Stimulated activated CD4-positive, alpha-beta T cell treated with anti-CD3 and anti-CD28 coated beads, Interleukin-2, amount 100 ng/mL, for 24 hours (primary cell): ENCODE measurements at places on chromosomes 7 and 10.

DNA sequence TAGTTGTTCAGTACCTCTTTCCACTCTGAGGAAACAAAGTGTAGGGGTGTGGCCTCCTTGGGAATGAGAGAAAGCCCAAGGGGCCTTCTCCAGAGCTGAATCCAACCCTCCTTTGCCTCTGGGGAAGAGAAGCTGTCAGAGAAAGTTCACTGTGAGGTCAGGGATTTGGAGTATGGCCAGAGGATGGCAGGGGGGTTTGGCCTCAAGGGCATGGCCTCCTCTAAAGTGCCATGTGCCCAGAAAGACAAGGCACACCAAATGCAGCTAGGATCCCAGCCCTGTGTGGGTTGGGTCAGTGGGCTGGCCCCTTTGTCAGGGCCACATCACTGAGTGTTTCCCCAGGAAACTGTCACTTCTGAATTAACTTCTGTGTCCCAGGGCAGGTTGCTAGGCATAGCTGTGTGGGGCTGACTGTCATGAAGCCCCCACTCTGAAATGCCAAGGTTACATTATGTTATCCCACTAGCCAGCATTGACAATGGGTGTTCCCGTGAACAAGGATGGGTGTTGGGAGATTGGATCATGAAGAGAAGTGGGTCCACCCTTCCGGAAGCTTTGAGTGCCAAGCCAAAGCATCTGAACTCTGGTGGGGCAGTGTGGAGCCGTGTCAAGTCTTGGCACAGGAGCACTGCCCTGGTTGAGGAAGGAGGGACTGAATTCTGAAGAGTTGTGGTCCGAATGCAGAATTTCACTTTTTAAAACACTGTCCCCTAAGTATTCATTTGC is 123.3 kb downstream of the ZMIZ1 start:
- DNase-seq, result no peak

GRCh38 chr7:31875424-31875823 is 188.4 kb downstream of the PPP1R17 start:
- DNase-seq, result no peak

DNA sequence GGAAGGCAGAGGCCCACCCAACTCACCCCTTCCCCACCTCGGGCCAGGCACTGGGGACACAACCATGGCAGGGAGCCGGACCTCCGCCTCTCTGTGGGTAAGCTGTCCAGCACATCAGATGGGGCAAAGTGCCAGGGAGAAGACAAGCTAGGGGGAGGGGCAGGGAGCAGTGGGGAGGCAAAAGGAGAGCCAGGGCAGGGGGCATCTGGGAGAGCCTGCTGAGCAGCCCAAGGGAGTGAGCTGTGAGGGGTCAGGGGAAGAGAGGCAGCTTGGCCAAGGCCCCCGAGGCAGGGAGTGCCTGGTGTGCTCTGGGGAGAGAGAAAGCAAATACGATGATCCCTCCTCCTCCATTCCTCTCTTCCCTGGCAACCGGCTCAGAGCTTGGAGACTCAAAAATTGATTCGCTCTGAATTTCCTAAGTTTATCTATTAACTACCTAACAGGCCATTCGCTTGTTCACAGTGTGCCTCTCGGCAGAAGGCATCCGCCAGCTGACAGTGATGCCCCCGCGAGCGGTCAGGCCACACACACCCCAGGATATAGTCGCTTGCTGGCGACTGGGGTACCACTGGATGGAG is 4.5 kb downstream of the CAMK2B start:
- no peak for DNase-seq

DNA sequence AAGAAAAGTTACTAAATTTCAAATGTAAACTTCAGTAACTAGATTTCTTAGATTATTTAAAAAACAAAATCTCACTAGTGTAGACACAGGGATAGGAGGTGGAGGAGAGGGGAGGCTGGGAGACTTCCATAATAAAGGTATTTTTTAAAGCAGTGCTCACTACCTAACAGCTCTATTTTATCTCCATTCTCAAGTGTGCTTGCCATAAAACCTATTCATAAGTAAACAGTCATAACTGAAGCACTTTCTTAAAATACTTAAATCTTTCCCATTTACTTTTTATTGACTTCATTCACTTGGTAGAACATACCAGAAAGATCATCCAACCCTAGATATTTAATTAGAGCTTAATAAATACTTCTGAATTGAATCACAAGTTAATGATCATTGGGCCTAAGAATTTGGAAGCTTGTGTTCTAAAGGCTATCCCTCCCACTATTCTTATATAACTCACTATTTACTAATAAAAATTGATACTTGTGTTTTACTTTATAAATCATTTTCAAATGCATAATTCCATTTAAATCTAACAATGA is 107.4 kb downstream of the SNX13 start:
- DNase-seq, result no peak

DNA sequence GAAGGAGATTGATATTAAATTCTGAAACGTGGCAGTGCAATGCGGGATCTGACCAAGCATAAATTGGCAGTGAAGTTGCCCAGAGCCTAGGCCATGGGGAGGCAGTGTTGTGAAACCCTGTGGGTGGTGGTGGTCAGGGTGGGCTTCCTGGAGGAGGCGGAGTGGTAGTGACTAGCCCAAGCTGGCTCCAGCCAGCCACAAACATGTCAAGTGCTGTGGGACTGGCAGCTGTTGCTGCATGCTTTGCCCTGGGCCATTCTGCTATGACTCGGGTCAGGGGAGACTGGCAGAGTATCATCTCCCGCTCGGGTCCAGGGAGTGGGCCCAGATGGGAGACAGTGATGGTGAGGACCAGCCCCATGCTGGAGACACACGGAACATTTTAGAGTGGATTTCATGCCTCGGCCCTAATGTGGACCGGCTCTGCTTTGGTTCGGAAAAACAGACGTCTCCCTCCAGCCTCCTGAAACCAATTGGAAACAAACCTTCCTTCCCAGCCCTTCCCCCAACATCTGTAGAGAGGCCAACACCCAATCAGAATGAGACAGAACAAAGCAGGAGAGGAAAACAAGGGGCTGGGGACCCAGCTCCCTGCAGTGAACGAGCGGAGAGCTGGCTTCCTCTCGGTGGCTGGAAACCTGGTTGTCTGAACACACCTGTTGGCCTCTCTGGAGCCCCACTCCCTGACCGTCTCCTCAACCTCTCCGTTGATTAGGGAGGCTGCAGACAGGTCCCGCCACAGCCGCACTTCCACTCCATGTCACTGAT is 58.2 kb downstream of the TMEM270 start:
- DNase-seq, result no peak

- DNase-seq, result no peak
Measured at GRCh38 chr10:124338276-124338925, 80.3 kb downstream of the OAT start.

GRCh38 chr10:73838827-73839226 is 27.4 kb upstream of the NDST2 start:
- no peak for DNase-seq

DNA sequence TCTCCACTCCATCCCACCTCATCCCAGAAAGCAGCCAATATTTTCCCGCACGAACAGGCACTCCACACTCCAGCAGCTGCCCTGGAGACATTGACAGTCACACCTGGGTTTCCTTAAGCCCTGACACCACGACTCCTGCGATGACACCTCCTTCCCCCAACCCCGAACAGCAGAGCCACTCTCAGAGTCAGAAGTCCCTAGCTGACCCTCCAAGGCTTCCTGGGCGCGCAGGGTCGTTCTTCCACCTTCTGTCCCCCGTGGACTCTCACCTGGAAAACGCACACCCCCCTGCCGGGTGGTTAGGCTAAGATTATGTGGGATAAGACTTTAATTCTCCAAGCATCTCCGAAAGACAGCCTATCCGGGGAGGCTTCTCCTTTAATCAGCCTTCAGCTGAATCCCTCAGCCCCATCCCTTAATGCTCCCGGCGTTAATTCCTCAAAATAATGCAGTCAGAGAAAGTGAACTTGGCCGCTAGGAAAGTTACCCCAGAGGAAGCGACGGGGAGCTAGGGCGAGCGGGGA is 1.1 kb downstream of the DENND11 start:
- no peak for DNase-seq

GRCh38 chr7:106573125-106573663 is 87.8 kb downstream of the CCDC71L start:
- DNase-seq, result no peak

DNA sequence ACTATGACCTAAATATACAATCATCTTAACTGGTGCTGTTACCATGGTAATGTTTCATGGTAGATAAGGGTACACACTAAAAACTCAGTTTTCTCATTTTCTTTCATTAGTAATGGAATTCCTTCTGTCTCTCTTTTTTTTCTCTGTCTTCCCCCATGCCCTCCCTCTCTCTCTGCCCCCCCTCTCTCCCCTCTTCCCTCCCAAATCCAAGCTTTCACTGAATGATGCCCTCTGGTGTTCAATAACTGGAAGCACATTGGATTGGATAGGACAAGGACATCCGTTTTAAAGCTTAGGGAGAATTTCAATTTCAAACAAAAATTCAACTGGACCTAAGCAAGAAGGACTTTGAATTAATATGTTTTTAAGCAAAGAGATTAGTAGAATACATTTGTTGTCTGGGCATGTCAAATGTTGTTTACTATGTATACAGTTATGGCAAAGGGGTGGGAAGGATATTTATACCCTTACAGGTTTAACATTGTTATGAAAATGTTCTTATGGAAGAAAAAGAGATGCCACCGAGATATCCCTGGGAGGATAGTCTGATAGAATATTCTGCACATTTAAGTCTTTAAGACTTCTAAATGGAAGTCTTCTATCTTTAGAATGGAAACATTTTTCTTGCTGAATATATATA is 6.1 kb downstream of the CHRM2 start:
- DNase-seq, result no peak

- no peak for DNase-seq
Measured at GRCh38 chr10:117004227-117005025, 561 bp downstream of the SHTN1 start.

DNA sequence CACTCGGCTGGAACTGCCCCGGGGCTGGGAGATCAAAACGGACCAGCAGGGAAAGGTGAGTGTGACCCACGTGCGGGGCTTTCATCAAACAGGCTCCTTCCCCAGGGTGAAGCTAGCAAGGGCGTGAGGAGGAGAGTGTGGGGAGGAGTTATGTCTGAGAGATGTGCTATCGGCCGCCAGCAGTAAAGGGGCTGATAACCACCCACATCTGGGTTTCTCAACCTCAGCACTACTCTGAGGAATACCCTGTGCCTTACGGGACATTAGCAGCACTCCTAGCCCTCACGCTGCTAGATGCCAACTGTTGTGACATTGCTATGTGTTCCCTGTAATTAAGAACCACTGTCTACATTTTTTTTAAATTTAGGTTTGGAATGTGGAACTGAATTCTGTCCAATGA is 113.9 kb upstream of the STK17A start:
- DNase-seq, result no peak

DNA sequence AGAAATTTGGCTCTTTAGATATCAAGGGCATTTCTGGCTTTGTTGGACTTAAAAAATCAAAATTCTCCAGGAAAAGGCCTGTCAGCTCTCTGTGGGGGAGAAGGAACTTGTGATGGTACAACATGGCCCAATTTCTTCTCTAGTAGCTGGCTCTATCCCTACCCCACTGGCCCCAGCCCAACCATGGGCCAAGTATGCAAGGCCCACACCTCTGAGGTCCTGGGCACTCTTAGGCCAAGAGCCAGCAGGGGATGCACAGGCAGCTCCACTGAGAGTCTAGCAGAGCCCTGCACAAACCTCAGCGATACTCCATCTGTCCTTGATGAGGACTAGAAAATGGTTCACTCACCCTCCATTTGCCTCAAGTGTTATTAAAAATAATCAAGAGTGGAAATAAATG is 261.2 kb downstream of the C7orf25 start:
- DNase-seq, result no peak

GRCh38 chr7:109893231-109893630 is 1197.7 kb upstream of the LRRN3 start:
- DNase-seq, result no peak

DNA sequence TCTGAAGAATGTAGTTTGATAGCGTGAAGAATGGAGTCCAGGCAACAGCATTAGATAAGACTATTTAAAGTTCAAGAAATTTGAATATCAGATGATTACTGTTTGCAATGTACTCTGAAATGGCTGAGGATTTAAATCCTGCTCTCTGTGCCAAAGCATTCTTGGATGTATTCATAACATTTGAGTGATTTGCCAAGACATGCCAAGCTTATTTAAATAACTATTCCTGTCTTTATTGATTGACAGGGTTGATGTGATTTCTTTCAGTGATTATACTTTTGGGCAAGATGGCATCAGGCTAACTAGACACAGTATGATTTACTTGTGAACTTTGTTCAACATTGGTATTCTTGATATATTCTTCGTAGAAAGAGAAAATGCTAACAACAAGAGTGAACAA is 168.7 kb downstream of the GNAI1 start:
- no peak for DNase-seq

DNA sequence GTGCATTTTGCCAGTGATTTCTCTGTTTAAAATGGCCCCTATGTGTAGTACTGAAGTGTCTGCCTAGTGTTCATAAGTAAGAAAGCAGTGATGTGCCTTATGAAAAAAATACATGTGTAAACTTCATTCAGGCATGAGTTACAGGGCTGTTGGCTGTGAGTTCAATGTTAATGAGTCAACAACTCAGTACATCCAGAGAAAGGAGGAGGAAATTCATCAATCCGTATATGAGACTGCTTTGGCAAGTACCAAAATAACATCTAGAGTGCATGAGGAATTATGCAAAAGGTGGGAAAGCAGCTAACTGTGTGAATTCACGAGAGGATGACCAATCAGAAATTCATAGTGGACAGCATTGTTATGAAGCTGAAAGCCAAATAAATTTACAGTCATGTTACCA is 255.6 kb downstream of the ZEB1 start:
- DNase-seq, result no peak

- no peak for DNase-seq
Measured at GRCh38 chr10:116014326-116014725, 258.7 kb downstream of the GFRA1 start.

- no peak for DNase-seq
Measured at GRCh38 chr10:3201796-3202195, 29.2 kb upstream of the PITRM1 start.

DNA sequence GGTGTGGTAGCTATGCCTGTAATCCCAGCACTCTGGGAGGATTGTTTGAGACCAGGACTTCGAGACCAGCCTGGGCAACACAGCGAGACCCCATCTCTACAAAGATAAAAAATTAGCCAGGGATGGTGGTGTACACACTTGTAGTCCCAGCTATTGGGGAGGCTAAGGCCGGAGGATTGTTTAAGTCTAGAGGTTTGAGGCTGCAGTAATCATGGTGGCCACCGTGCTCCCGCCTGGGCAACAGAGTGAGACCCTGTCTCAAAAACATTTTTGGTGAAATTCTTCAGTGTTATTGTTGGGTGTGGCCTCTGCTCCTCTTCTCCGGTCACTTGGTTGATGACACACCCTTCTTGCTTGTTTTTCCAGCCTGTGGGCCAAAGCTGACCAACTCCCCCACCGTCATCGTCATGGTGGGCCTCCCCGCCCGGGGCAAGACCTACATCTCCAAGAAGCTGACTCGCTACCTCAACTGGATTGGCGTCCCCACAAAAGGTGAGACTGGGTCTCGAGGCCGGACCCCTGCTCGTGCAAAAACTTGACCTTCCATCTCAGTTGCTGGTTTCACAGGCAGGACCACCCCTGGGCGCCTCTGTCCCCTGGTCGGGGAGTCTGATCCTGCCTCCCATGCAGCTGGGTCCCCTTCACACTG is 10.6 kb downstream of the PFKFB3 start:
- no peak for DNase-seq

- DNase-seq, result no peak
Measured at GRCh38 chr7:79282070-79282694, 171.3 kb downstream of the MAGI2 start.
